ENCODE measurements at places on chromosomes 4 and X.
A peak's percentile ranks its signal among the peaks of the same experiment; 100 is the strongest.

DNA sequence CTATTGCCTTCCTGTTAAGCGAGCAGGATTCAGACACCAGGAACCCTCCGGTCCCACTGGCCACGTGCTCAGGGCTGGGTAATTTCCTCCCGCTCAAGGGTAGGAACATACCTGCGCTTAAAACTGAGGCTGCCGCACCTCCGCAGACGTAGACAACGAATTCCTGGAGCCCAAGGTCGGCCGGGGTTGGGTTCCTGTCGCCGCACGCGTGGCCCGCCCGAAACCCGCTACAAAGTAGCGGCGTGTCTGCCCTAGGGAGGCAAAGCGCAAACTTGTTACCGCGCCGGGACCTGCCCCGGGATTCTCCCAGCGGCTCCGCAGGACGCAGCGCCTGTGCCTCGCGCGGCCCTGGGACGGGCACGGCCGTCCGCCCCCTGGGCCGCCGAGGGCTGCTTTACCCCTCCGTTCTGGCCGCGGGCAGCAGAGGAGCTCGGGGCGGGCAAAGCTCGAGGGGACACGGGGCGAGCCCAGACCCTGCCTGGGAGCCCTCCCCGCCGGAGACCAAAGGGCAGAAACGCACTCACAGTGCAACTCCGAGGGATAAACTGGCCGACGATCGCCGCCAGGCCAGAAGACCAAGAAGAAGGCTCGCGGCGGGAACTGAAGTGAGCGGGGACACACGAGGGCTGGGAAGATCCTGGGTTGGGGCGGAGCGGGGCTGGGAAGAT is at the start of gene ERVMER34-1:
Gene ERVMER34-1 (minus strand): TSS at position 607 of the 668 bp plus-strand sequence. CDS start 5,905 bp downstream, outside the sequence.
- no peaks in the 10 kb centered on the region for H3K27me3 ChIP-seq
- H3K4me1 ChIP-seq, result peaks cover 17% of the 10 kb centered on the region
- no peak for DNase-seq
- peak within 1 kb of the TSS; percentile 50 for H3K27ac ChIP-seq
- peak within 1 kb of the TSS; percentile 59 for H3K4me3 ChIP-seq

GRCh38 chr4:38034986-38035882 is 75.0 kb downstream of the PTTG2 start:
- H3K4me1 ChIP-seq, result peaks cover 6% of the 10 kb centered on the region
- DNase-seq, result no peak
- H3K27ac ChIP-seq, result no peak overlapping the region
- no peaks in the 10 kb centered on the region for H3K27me3 ChIP-seq
- no peaks in the 10 kb centered on the region for H3K36me3 ChIP-seq

DNA sequence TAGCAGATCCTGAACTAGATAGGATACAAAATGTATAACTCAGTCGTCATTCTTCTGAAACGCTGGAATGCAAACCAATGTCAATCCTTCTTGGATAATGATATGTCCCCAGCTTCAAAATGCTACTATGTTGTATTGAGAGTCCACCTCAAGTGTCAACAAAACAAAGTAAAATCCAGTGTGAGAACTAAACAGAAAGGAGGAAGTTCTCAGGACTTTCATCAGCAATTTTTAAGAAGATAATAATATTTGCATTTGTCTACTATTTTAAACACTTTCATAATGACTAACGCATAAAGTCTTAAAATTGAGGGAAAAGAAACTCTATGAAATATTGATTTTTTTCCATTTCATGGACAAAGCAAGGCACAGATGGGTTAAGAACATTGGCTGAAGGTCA is 36.3 kb downstream of the SOD3 start:
- no peaks in the 10 kb centered on the region for H3K27me3 ChIP-seq
- H3K36me3 ChIP-seq, result peaks cover 4% of the 10 kb centered on the region
- DNase-seq, result no peak
- no peaks in the 10 kb centered on the region for H3K4me1 ChIP-seq

DNA sequence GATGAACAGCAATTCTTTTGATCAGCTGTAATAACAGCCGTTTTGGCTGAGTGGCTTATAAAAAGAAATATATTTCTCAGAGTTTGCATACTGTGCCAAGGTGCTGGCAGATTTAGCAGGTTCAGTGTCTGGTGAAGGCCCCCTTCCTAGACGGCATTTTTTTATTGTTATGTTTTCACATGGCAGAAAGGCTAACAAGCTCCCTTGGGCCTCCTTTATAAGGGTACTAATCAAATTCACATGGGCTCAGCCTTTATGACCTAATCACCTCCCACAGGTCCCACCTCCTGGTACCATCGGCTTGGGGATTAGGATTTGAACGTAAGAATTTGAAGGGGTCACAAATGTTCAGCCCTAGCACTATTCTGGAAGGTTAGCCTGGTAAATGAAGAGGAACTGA is 431.9 kb downstream of the SPOCK3 start:
- no peaks in the 10 kb centered on the region for H3K27me3 ChIP-seq
- no peaks in the 10 kb centered on the region for H3K4me1 ChIP-seq
- DNase-seq, result no peak
- H3K4me3 ChIP-seq, result no peak overlapping the region
- H3K36me3 ChIP-seq, result no peaks in the 10 kb centered on the region

DNA sequence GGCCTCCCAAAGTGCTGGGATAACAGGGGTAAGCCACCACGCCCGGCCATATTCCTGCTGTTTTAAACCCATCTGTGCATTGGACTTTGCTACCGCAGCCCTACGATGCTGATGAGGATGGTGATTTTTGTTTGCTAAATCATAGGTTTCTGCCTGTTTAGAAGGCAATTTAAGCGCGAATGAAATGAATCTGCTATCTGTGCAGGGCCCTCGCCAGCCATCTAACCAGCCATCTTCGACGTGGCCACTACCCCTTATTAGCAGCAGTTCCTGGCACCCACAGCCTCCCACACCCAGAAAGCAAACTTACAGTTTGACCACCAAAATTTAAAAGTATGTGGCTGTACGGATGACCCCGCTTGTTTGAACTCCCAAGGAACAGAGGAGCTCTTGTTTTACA is 178.5 kb downstream of the SHOX start:
- H3K36me3 ChIP-seq, result no peaks in the 10 kb centered on the region
- no peak overlapping the region for H3K4me3 ChIP-seq
- no peak overlapping the region for H3K27ac ChIP-seq
- no peaks in the 10 kb centered on the region for H3K4me1 ChIP-seq
- no peaks in the 10 kb centered on the region for H3K27me3 ChIP-seq

DNA sequence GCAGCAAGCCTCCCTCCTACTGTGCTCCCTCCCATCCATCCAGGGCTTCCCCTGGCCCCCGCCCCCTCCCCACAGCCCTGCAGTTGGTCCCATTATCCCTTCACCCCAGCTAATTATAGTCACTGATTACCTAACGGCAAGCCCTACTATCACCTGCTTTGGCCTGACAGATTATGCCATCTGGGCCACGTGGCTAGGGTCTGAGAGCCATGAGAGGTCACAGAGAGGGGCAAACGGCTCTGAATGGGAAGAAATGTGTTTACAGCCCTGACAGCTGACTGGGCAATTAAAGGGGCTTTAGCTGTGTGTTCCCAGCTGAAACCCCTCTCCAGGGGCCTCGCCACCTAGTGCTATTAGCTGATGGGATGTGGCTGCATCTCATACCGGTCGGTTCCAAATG is 134.4 kb upstream of the CPEB2 start:
- no peaks in the 10 kb centered on the region for H3K36me3 ChIP-seq
- no peak overlapping the region for H3K27ac ChIP-seq

- H3K36me3 ChIP-seq, result no peaks in the 10 kb centered on the region
- H3K27me3 ChIP-seq, result no peaks in the 10 kb centered on the region
Observed at GRCh38 chr4:116058129-116058528, 944.7 kb upstream of the NDST4 start.
